ENCODE measurements at places on chromosomes 11 and 22. TPM values are rescaled to one million over a fixed set of nuclear protein-coding genes. Genes with fewer than 3 reads are reported as not detected.

The ZPR1 gene
- 61.9 TPM for total RNA-seq

The MUC6 gene
- total RNA-seq = not detected

DNA sequence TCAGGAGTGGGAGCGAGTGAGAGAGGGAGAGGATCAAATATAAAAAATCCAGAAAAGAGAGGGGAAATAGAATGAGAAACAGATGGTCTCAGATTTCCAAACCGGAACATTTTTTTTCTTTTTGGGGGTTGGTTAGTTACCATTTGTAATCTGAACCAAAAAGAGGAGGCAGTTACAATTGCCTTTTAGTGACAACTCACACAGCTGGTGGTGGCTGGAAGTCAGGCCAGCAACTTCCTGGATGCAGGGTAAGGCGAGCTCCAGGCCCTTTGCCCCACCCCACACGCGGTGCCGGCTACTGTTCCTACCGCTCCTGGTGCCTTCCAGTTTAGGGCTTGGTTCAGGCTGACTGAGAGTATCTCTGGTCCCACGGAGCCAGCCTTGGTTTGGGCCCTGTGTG lies 21.0 kb upstream of the UBASH3B start:
- DNase-seq = no peak
- no peak overlapping the region for H3K4me3 ChIP-seq
- H3K36me3 ChIP-seq = no peaks in the 10 kb centered on the region
- no peaks in the 10 kb centered on the region for H3K4me1 ChIP-seq
- H3K27me3 ChIP-seq = no peaks in the 10 kb centered on the region

GRCh38 chr11:108278546-108278945 lies 55.7 kb downstream of the ATM start:
- H3K4me3 ChIP-seq = peak overlapping the region; percentile 70
- peak overlapping the region; percentile 96 for H3K27ac ChIP-seq
- peaks cover 47% of the 10 kb centered on the region for H3K4me1 ChIP-seq
- peak; percentile 71 for DNase-seq
- H3K36me3 ChIP-seq = peaks cover 34% of the 10 kb centered on the region

- H3K4me1 ChIP-seq = peaks cover 9% of the 10 kb centered on the region
- peak overlapping the region; percentile 15 for H3K4me3 ChIP-seq
- no peaks in the 10 kb centered on the region for H3K36me3 ChIP-seq
- no peak for DNase-seq
- no peak overlapping the region for H3K27ac ChIP-seq
- peaks cover 2% of the 10 kb centered on the region for H3K27me3 ChIP-seq
Measured at GRCh38 chr11:117221775-117222517, 9.9 kb downstream of the PCSK7 start.

- no peak overlapping the region for H3K4me3 ChIP-seq
- H3K27me3 ChIP-seq = no peaks in the 10 kb centered on the region
- DNase-seq = no peak
- H3K4me1 ChIP-seq = no peaks in the 10 kb centered on the region
- H3K27ac ChIP-seq = no peak overlapping the region
Measured at GRCh38 chr11:30717009-30717408, 130.9 kb upstream of the MPPED2 start.

DNA sequence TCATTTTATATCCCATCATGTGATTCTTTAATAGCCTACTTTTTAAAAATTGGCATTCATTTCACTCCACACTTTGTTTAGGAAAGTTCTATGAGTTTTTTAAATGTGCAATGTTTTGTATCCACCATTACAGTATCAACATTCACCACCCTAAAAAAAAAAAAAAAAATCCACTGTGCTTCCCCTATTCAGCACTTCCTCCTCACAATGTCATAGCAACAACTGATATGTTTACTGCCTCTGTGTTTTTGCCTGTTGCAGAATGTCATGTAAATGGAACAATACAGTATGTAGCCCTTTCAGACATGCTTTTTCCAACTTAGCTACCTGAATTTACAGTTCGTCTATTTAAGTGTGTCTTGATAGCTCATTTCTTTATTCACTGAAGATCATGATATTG lies 754.2 kb downstream of the FAM181B start:
- H3K4me1 ChIP-seq = no peaks in the 10 kb centered on the region
- H3K27me3 ChIP-seq = no peaks in the 10 kb centered on the region
- no peak overlapping the region for H3K27ac ChIP-seq
- no peak for DNase-seq

GRCh38 chr11:34647532-34647931 lies 26.6 kb downstream of the EHF start:
- no peak overlapping the region for H3K27ac ChIP-seq
- no peak for DNase-seq
- H3K4me1 ChIP-seq = no peaks in the 10 kb centered on the region
- peaks cover 1% of the 10 kb centered on the region for H3K27me3 ChIP-seq
- H3K36me3 ChIP-seq = no peaks in the 10 kb centered on the region

- H3K4me3 ChIP-seq = no peak overlapping the region
- no peak for DNase-seq
- no peaks in the 10 kb centered on the region for H3K27me3 ChIP-seq
- H3K27ac ChIP-seq = no peak overlapping the region
Measured at GRCh38 chr22:50338860-50339462, 4.2 kb upstream of the PPP6R2 start.

DNA sequence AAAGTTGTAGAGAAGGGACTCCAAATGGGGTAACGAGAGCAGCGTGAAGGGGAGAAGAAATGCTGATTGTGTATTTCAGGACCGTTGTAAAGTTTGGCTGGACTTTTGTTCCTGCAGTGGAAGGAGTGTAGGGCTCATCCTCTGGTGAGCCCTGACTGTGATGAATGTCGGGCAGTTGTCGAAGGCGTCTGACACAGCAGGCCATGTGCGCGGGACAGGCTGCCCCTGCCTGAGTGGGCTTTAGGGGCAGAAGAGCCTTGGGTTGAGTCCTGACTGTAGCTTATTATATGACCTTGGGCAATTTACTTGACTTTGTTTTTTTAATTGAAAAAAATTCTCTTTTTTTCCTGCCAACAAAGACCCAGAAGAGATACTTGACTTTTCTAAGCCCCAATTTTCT lies 3.1 kb downstream of the TRMU start:
- no peak overlapping the region for H3K4me3 ChIP-seq
- no peaks in the 10 kb centered on the region for H3K36me3 ChIP-seq
- H3K27me3 ChIP-seq = peaks cover 13% of the 10 kb centered on the region
- no peak for DNase-seq

GRCh38 chr11:69209421-69210309 lies 53.9 kb downstream of the SMIM38 start:
- H3K27me3 ChIP-seq = peaks cover 7% of the 10 kb centered on the region
- no peak overlapping the region for H3K27ac ChIP-seq
- H3K36me3 ChIP-seq = peaks cover 4% of the 10 kb centered on the region
- no peak for DNase-seq
- H3K4me1 ChIP-seq = peaks cover 6% of the 10 kb centered on the region

DNA sequence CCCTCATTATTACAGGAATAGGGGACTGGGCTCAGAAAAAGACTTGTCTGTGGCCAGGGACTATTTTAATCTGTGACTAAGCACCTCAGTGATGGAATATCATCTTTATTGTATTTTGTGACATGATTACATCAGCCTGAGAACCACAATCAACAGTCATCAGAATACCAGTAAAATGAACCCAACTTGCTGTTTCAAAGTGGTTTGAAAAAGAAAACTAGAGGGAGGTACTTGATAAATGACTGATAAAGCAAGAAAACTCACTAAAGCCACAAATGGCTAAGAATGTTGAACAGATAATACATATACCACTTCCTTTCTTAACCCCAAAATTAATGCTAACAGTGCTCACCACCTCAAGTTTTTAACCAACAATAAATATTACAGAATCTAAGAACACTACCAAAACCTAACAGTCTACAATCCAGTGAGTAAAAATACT lies 155.7 kb downstream of the ATG16L2 start:
- H3K27me3 ChIP-seq = no peaks in the 10 kb centered on the region
- H3K4me1 ChIP-seq = no peaks in the 10 kb centered on the region
- H3K27ac ChIP-seq = no peak overlapping the region
- H3K4me3 ChIP-seq = no peak overlapping the region

- H3K4me3 ChIP-seq = no peak overlapping the region
- no peaks in the 10 kb centered on the region for H3K4me1 ChIP-seq
Measured at GRCh38 chr11:121665206-121665838, 212.6 kb upstream of the SORL1-AS1 start.

The SMIM35 gene
- total RNA-seq = not detected

- DNase-seq = peak; percentile 69
- H3K27me3 ChIP-seq = no peaks in the 10 kb centered on the region
- H3K4me3 ChIP-seq = no peak overlapping the region
- H3K27ac ChIP-seq = no peak overlapping the region
Measured at GRCh38 chr11:43282607-43283440, 29.0 kb upstream of the API5 start.

- no peaks in the 10 kb centered on the region for H3K36me3 ChIP-seq
- peaks cover 4% of the 10 kb centered on the region for H3K27me3 ChIP-seq
Measured at GRCh38 chr11:116733969-116734508, 38.7 kb downstream of the BUD13 start.

DNA sequence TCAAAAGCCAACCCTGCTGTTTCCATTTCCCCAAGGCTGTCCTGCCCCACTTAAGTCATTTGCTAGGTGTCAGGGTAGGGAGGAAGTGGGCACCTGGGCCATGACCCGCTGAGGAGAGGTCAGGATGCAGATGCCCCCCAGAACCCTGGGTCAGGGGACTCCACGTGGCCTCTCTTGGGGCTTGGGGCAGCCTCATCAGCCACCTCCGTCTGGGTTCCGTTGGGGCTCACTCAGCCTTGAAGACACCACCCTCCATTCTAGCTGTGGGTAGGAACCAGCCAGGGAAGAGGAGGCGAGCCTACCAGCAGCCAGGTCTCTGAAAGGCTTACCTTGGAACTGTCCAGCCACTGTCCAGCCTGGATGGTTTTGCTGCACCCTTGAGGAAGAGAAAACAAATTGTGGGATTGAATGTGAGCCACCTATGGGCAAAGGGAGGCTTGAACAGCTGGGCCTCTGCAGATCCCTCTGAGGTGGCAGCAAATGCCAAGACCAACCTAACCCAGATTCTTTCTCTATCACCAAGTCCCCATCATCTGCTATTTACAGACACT lies 2.5 kb downstream of the APOL4 start:
- no peak overlapping the region for H3K4me3 ChIP-seq
- DNase-seq = no peak
- peaks cover 25% of the 10 kb centered on the region for H3K4me1 ChIP-seq

GRCh38 chr22:20583471-20583922 lies 76.1 kb downstream of the MED15 start:
- DNase-seq = no peak
- peaks cover 16% of the 10 kb centered on the region for H3K4me1 ChIP-seq
- H3K27me3 ChIP-seq = peaks cover 3% of the 10 kb centered on the region
- no peaks in the 10 kb centered on the region for H3K36me3 ChIP-seq
- no peak overlapping the region for H3K4me3 ChIP-seq

- H3K4me3 ChIP-seq = no peak overlapping the region
- no peaks in the 10 kb centered on the region for H3K27me3 ChIP-seq
- DNase-seq = no peak
- H3K36me3 ChIP-seq = no peaks in the 10 kb centered on the region
- no peaks in the 10 kb centered on the region for H3K4me1 ChIP-seq
Measured at GRCh38 chr11:58773337-58773736, 41.6 kb upstream of the GLYAT start.

DNA sequence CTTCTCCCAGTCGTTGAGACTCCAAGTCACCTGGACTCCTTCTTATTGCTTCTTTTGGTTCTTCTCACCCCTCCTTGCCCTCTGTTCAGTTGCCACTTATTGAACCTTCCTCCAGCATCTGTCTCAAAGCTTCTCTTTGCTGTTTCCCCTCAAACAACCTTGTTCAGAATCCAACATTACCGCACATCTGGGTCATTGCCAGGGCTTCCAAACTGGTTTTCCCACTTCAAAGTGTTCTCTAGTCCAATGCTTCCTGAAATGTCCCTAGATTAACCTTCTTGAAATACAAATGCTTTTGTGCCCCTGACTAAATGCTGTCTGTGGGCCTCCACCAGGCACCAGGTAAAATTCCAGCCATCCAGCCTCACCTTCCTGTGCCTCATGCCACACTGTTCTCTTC lies 100.8 kb upstream of the TTC12 start:
- no peak for DNase-seq
- H3K36me3 ChIP-seq = peaks cover 40% of the 10 kb centered on the region

The PTGDR2 gene
- 0.32 TPM for total RNA-seq

- H3K4me1 ChIP-seq = no peaks in the 10 kb centered on the region
- H3K36me3 ChIP-seq = no peaks in the 10 kb centered on the region
- no peak overlapping the region for H3K4me3 ChIP-seq
- peak; percentile 89 for DNase-seq
- no peak overlapping the region for H3K27ac ChIP-seq
Measured at GRCh38 chr11:45233121-45233803, 52.9 kb downstream of the SYT13 start.

Data from glutamatergic neuron (in vitro differentiated cells).